ENCODE measurements at places on chromosomes 1 and 21.

DNA sequence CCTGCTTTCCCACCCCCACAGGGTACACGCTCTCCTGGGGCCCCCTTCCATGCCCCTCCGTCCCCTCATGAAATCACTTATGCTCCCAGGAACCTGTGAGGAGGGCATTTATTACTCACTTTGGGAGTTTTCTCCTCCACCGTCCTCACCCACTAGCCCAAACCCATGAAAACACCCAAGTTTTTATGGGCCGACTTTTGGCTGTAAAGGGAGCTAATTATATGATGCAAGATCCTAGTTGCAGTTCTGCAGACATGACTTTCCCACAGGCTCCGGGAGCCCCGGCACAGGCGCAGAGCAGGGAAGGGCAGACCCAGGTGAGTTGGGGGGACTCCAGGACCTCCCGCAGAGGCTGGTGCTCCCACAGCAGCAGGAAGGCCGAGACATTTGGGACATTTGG is 29.7 kb downstream of the EPHA2 start:
- DNase-seq = peak; percentile 45

- DNase-seq = no peak
Measured at GRCh38 chr1:180386745-180387367, 115.5 kb downstream of the ACBD6 start.

GRCh38 chr1:69738458-69739250 is 170.9 kb downstream of the LRRC7 start:
- no peak for DNase-seq

GRCh38 chr1:204725821-204726448 is 40.4 kb upstream of the LRRN2 start:
- no peak for DNase-seq

DNA sequence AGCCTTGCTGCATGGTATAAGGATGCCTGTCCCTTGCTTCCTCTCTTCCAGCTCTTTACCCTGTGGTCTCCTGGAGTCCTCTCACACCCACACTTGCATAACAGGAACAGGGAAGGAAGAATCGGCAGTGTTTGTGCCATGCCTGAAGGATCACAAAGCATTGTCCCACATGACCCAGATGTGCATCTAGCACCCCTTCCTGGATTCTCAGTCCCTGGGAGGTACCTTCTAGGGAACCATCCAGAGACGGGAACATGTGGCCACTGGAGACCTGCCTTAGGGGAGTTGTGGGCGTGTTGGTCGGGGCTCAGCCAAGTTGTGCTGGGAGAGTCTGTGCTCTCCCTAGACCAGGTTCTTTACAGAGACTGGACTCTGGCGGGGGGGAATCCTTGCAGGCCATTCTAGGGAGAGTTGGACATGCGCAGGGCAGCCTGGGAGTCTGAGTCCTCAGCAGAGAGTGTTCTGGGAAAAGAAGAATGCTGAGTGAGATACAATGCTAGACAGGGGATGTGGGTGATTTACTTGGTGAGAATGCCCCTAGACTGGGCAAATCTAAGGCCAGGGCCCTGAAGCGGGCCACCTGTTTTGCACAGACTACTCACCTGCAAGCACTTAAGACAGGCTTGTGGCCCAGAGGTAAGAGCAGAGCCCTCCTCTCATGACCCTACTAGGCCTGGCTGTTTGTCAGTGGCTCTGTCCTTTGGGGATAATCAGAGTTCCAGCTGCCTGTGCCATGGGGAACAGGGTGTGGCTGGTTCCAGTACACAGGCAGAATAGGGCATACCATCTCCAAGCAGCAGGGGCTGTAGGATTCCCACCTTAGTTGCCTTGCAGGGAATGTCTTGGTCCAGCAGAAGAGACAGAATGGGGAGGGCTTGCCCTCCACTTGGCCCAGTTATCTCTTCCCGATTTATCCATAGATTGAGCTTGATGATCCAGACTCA is 89.8 kb downstream of the MAN1C1 start:
- no peak for DNase-seq

All from right cardiac atrium (tissue), 5 donors.